ENCODE measurements at places on chromosomes 1 and 21. TPM values are rescaled to one million over a fixed set of nuclear protein-coding genes. Genes with fewer than 3 reads are reported as not detected.

DNA sequence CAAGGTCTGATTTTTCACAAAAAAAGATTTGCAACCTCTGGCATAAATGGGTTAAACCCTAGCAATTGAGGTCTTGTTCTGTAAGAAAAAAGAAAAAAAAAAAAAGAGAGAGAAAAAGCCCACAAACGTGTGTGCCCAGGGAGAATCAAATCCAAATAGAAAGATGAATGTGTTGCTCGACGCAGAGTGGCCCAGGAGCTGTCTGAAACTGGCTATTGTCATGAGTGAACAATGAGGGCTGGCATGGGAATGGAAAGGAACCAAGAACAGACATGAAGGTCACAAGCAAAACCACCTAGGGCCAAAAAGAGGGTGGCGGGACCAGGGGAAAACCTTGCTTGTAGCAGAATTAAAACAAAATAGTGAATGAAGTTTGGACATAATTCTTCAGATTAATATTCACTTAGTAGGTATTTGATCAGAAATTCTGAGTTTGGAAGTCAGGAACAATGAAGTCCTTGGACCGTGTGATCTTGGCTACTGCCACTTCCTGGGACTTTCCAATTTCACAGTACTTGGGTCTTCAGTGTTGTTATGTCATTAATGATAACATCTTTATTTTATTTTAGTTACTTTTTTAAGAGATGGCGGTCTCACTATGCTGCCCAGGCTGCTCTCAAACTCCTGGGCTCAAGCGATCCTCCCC, 3.1 kb downstream of the ENO1 start:
- DNase-seq, result peak; percentile 26

DNA sequence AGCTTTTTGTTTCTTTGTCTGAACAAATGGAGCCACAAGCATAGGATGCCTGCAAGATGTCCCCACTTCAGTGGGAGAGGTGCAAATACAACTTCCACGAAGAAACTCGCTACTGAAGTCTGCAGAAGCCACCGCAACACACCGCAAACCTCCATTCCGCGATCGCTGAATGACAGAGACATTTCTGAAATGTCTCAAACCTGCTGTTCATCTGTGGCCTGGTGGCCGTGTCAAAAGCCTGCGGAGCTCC, 1.0 kb downstream of the TP53BP2 start:
- no peak for DNase-seq

DNA sequence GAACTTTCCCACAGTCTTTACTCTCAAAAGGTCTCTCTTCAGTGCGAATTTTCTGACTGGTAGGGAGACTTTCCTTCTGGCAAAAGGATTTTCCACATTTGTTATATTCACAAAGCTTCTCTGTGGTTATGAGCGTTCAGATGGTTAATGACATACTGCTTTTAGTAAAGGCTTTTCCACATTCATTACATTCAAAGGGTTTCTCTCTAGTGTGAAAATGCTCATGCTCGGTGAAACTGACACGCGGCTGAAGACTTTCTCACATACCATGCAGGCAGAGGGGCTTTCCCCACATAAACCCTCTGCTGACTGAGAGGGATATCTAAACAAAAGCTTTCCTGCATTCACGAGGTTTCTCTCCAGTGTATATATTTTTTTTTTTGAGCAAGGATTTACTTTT, 9.9 kb upstream of the KLF18 start:
- no peak for DNase-seq

GRCh38 chr1:18803851-18804250, 55.6 kb downstream of the TAS1R2 start:
- DNase-seq, result no peak

GRCh38 chr1:164296172-164296571, 262.8 kb upstream of the PBX1 start:
- peak; percentile 56 for DNase-seq

GRCh38 chr1:67948151-67949080, 102.0 kb downstream of the DIRAS3 start:
- no peak for DNase-seq

DNA sequence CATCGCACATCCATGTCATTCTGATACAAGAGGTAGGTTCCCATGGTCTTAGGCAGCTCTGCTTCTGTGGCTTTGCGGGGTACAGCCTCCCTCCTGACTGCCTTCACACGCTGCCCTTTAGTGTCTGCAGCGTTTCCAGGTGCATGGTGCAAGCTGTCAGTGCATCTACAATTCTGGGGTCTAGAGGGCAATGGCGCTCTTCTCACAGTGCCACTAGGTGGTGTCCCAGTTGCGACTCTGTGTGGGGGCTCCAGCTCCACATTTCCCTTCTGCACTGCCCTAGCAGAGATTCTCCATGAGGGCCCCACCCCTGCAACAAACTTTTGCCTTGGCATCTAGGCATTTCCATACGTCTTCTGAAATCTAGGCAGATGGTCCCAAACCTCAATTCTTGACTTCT, 138.2 kb upstream of the BRINP3 start:
- no peak for DNase-seq

- DNase-seq, result no peak
Measured at GRCh38 chr1:27117733-27118439, 37.0 kb downstream of the SLC9A1 start.

DNA sequence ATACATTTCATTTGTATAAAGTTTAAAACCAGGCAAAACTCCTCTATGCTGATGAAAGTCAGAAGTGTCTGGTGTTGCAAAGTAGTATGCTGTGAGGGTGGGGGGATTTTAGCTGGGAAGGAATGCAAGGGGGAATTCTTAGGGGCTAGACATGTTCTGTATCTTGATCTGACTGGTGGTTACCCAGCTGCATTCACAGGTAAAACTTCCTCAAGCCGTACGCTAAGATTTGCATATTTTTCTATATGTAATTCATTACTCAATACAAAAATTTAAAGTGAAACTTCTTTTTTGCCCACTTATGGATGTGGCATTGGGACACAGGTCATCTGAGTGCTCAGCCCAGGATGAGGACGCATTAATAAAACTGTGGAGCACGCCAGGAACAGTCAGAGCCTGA, 323.3 kb downstream of the PAPPA2 start:
- no peak for DNase-seq

DNA sequence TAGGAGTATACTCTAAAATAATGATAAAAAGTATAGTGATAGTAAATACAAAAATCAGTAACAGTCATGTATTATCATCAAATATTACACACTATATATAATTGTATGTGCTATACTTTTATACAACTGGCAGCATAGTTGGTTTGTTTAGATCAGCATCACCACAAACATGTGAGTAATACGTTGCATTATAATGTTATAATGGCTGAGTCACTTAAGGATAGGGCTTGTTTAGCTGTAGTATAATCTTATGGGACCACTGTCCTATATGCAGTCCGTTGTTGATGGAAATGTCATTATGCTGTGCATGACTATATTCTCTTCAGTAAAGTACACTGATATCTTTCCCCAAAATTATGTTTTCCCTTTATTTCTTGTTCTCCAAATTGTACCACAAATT, 92.8 kb downstream of the LYPLAL1 start:
- DNase-seq, result no peak

DNA sequence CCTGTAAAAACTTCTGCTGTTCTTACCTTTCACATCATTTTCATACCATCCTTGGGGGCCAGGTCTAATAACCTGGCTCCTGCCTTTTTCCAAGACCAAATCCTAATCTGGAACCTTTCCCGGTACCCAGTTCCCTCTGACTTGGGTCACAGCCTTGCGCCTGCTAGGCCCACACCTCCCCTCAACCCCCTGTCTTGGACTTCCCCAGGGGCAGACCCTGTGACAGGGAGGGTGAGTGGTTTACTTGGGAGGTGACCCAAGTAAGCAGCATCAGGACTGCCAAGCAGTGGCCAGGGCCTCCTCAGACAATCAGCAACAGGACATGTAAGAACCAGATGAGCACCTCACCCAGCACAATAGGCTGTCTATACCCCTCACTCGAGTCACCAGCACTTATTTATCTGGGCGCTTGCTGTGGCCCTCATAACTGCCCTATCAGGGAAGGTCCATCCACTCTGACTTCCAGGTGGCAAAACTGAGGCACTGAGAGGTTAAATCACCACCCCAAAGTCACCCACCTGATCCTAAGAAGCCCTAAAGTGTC, 124.7 kb downstream of the MATN1 start:
- DNase-seq, result no peak

DNA sequence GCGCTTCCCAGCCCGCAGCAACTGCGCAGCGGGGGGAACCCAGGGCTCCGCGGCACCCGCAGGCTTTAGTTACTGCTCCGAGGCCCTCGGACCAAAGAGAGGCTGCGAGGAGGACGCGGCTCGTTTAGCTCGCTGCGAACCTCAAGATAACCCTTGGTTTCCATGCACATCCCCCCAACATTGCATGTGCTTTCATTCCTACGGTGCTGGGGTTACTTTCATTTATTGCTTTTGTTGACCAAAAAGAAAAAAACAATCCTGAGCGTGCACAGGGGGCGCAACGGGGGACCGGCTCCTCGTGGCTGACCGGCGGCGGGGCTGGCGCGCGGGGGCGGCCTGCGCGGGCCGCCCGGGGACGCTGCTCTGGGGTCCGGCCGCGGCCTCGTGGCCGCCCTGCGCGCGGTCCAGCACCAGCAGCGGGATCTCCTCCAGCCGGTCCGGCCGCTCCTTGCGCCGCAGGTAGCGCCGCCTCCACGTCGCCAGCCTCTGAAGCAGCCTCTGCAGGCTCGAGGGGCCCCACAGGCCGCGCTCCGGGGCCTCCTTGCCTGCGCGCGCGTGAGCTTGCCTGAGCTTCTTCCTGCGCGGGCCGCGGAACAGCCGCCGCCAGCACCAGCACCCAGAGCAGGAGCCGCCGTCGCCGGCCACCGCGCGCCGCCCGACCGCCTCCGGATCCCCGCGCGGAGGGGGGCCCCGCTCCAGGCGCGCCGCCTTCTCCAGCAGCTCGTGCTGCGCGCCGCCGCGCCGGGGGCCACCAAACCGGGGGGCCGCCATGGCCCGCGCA, 77.4 kb downstream of the DESI2 start:
- DNase-seq, result peak; percentile 32

DNA sequence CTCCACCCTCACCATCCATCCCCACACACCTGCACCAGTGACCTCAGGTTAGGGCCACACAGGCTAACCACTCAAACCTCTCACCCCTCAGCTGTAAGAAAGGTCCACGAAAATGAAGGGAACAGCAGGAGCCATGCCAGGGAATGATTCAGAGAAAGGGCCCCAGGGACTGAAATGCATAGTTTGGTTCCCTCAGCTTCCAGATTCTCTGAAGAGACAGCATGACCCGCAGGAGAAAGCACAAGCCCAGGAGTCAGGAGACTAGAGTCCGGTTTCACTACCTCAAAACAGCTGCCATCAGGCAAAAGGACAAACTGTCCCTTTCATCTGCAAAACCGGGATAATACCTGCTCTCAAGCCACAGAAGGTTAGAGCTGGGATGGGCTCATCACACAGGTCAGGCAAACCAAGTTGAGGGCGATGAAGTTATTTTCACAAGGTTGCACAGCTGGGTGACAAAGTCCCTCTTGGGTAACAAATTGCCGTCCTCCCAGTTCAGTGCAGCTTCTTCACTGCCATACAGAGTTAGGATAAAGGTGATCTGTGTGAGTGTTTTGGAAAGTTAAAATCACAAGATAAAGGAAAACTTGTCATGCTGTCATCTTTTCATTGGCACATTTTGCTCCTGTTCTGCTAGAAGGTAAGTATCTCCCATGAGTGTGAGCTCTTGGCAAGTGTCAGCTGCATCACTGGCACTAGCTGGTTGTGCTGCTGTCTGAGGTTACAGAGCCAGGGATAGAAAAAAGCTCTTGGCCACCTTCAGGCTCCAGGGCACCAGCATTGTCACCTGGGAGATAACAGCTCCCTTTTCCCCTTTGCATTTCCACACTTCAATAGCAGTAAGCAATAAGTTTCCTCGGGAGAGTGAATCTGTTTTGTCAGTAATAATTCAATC, 120.4 kb downstream of the KCNH1 start:
- DNase-seq, result no peak

GRCh38 chr21:15210235-15210678, 145.5 kb upstream of the NRIP1 start:
- DNase-seq, result no peak

DNA sequence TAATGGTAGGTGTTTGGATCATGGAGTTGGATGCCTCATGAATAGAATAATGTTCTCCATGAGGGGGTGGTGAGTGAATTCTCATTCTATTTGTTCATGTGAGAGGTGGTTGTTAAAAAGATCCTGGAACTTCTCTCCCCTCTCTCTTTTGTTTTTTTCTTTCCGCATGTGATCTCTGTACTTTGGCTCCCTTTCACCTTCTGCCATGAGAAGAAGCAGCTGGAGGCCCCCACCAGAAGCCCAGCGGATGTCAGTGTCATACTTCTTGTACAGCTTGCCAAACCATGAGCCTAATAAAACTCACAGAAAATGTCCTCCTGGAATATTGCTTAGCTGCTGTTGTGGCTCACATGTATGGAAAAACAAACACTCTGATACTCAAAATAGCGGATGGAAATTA, 1212.3 kb upstream of the NCAM2 start:
- no peak for DNase-seq

- DNase-seq, result peak; percentile 81
Measured at GRCh38 chr1:44594871-44595735, 79.2 kb downstream of the TMEM53 start.

DNA sequence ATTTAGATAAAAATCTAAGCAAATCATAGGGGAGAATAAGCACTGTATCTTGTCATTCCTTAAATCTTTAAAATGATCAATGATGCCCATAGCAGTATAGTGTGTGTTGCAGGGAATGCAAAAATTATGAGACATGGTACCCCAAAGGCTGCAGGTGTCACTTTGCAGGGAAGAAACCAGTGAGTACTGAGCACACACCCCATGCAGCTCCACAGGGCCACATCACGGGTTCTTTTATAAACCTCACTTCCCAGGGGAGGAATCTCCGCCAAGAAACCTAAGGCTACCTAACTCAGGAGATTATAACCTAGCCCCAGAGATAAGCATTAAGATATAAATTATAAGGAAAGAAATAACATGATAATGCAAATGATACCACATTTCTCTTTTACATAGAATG, 115.6 kb downstream of the APP start:
- DNase-seq, result no peak

GRCh38 chr1:243452092-243452491, 196.3 kb downstream of the SDCCAG8 start:
- DNase-seq, result no peak

CR1L gene
- polyA plus RNA-seq, result not detected

EFNA1 gene
- polyA plus RNA-seq, result 31.6 TPM

SYT6 gene
- not detected for polyA plus RNA-seq

RIPK4 gene
- 0.04 TPM for polyA plus RNA-seq

LORICRIN gene
- polyA plus RNA-seq, result not detected

TMEM200B gene
- polyA plus RNA-seq, result 1.5 TPM

RNU1-3 gene
- polyA plus RNA-seq, result not detected

RTCA gene
- polyA plus RNA-seq, result 21.3 TPM

FCRL6 gene
- polyA plus RNA-seq, result not detected

SPATA17 gene
- polyA plus RNA-seq, result 0.96 TPM

PRDM15 gene
- polyA plus RNA-seq, result 2.3 TPM

TFF2 gene
- not detected for polyA plus RNA-seq

Data from heart left ventricle (tissue), 16 donors.